ENCODE measurements at places on chromosomes 2 and 18. TPM values are rescaled to one million over a fixed set of nuclear protein-coding genes. Genes with fewer than 3 reads are reported as not detected.

GRP gene
- not detected for total RNA-seq

PDE11A gene
- total RNA-seq, result not detected

RGPD3 gene
- 0.32 TPM for total RNA-seq

DUSP2 gene
- total RNA-seq, result 71.0 TPM

SLC14A1 gene
- total RNA-seq, result 0.59 TPM

IMPA2 gene
- total RNA-seq, result 11.3 TPM

MEMO1 gene
- 50.2 TPM for total RNA-seq

GNAL gene
- 3.6 TPM for total RNA-seq

RBM45 gene
- total RNA-seq, result 23.1 TPM

CTAGE1 gene
- not detected for total RNA-seq

ANKRD44 gene
- 256 TPM for total RNA-seq

CHRNA1 gene
- not detected for total RNA-seq

AFTPH gene
- total RNA-seq, result 41.5 TPM

DYNC2LI1 gene
- total RNA-seq, result 3.6 TPM

ALPI gene
- not detected for total RNA-seq

AGXT gene
- total RNA-seq, result not detected

RELCH gene
- total RNA-seq, result 47.8 TPM

Data from T-helper 1 cell treated with Interleukin-12 subunit alpha and Interleukin-12 subunit beta and Interleukin-4 antibody, amounts not matched to agents 30 ng/mL and 1 ng/mL, for 36 hours (primary cell).